ENCODE measurements at places on chromosomes 12 and 14.
A peak's percentile ranks its signal among the peaks of the same experiment; 100 is the strongest.

DNA sequence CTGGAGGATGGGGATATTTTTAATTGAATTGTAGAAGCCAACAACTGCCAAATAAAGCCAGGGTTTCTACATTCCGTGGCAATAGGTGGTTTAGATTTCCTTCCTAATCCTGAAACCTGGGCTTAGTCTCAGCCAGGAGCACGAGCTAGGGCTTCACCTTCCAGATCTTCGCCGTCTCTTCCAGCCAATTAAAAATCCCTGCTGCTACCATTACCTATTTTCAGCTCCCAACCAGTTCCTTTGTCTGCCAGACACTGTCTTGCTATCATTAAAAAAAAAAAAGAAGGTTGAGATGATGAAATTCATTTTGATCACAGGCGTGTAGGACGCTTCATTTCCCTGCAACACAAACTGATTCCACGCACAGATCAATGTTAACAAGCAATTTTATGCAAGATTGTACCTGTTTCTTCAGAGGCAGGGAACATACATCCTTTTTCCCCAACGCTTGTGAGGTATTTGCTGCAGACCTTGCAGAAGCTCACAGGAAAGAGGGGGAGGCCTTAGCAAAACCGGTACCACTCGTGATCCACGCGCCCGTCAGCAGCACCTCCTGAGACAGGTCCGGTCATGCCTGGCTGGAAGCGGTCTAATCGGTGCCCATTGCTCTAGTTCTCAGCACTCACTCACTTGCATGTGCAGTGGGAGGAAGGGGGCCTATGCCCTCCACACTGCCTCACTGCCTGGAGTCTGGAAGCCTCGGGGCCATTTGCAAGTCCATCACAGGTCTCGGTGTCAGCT is 65.1 kb downstream of the SLC6A12 start:
- DNase-seq: no peak

- DNase-seq: no peak
Measured at GRCh38 chr14:68236582-68237458, 417.2 kb downstream of the RAD51B start.

GRCh38 chr12:27026257-27026656 is 3.9 kb downstream of the MED21 start:
- no peak for DNase-seq

DNA sequence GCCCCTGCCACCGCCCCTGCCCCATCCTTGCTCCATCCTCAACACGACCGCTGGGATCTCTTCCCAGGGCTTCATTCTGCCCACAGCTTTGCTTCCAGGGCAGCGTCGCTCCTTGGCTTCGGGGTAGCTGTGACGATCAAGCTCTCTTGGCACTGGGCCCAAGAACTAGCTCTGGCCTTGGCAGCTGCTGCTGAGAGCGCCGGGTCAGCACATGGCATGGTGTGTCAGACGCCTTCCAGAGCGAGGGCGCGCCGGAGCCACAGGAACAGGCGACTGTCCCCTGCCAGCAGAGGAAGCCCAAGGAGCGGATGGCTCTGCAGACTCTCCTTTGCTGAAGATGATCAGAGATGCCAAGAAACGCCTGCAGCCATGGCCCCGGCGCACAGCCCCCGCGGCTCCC is 15.9 kb downstream of the RAB35 start:
- no peak for DNase-seq

- DNase-seq: no peak
Measured at GRCh38 chr14:69711881-69712560, 54.9 kb upstream of the SRSF5 start.

- DNase-seq: no peak
Measured at GRCh38 chr14:92560106-92560865, 46.7 kb downstream of the RIN3 start.

DNA sequence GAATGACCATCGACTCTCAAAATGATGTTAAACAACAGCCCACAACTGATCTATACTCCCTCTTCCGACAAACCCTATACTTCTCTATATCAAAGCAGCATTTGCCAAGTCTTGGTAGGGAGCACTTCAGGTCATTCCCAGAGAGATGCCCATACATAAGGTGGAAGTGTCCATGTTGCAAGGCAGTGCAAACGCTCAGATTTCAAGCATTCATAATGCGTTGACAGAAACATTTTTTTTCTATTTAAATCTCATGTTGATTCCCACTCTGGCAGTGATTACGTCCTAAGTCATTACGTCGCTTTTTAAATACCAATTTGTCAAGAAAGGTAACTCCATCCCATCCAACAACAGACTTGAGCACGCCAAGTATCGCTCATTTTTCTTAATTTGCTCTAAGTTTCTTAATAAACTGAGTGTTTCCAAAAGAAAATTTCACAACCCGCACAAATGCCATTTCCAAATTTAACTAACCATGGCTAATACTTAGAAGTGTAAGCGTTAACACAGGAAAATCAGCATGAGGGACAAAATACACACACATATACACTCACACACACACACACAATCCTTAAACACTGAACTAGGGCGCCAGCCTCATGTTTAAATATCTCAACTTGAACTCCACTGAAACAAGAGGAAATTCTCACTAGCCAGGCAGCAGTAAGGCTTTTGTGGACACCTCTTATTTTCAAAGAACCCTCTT is 1.1 kb downstream of the GXYLT1 start:
- DNase-seq: peak; percentile 33

- DNase-seq: no peak
Measured at GRCh38 chr14:35213869-35214387, 78.3 kb upstream of the PSMA6 start.

- DNase-seq: no peak
Measured at GRCh38 chr14:24297190-24297964, 2.2 kb downstream of the DHRS1 start.

DNA sequence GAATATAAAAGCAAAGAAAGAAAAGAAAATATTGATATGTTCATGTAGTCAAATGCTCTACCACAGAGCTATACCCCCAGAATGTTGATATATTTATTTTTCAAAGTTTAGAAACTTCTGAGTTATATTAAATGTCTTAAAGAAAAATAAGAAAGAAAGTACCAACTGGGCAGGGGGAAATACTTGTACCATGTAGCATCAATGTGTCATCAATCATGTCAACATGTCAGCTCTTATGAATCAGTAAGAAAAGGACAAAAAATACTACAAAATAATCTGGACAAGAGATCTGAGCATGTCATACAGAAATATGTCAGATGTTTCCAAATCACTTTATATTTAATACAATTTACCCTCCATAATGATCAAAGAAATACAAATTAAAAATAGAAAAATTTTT is 595.1 kb upstream of the ATP2B1 start:
- no peak for DNase-seq

GRCh38 chr12:69875416-69875935 is 50.4 kb downstream of the MYRFL start:
- DNase-seq: no peak

GRCh38 chr12:62351326-62351725 is 91.1 kb downstream of the USP15 start:
- no peak for DNase-seq

DNA sequence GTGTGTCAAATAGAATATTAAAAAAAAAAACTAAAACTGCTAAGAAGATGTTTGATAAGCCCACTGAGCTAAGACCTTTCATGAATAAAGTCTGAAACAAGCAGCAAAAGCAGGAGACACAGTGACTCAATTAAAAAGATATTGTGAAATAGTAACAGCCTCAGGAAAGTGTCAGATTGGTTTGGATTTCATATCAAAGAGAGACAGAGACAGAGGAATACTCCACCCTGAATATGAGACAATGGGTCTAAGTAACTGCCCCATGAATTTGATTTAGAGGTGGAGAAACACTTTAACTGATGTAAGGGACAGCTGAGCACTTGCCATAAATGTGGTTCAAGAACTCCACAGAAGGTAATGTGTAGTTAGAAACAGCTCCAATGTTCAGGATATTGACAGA is 277.9 kb upstream of the FOXG1 start:
- no peak for DNase-seq

DNA sequence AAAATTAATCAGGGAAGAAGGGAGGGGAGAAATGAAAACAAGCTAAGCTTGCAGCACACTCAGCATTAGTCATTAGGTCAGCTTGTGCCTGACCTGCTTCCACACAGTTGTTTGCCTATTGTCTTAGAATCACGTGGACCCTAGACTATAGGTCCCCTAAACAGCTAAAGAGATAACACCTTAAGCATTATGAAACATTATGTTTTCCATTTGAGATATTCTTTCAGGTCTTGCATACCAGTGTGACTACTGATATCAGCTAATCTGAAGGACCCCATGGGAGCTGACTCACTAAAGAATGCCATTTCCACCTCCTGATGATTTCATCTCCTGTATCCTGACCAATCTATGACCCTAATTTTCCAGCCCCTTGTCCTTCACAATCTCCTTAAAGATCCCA is 154.1 kb upstream of the FUT8 start:
- no peak for DNase-seq

- peak; percentile 26 for DNase-seq
Measured at GRCh38 chr14:20413744-20414082, 412 bp upstream of the TEP1 start.

DNA sequence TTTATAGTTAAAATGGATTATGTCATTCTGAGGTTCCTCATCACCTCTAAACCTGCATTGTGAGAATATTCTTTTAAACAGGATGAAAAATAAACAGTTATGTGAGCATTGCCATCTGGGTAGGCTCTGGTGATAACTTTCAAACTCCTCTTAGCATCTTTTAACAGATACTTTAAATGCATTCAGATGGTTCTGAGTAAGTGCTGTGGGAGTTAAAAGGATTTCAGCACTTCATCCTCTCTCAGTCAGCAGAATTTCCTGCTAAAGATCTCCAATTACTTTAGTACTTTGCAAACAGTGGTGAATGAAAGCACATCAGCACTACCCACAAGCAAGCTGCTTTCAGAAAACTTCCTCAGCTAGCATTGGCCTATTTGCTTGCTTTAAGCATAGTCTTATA is 59.3 kb upstream of the TMTC1 start:
- DNase-seq: no peak

- no peak for DNase-seq
Measured at GRCh38 chr14:103862393-103862782, 15.0 kb upstream of the PPP1R13B start.

DNA sequence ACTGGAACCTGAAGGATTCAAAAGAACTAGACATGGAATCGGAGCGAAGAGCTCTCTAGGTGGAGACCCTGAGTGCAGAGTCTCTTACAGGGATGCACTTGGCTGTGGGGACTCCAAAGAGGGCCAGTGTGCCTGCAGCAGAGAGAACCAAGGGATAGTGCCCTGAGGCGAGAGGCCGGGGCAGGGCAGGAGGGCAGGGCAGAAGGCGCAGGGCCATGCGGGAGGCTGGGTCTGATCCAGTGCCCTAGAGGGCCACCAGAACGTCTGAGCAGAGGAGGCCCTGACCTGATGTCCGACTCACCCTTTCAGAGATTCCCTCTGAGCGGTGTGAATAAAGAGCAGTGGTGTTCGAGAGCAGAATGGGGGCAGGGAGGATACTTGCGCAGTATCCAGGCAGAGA is 205.4 kb upstream of the FKBP4 start:
- DNase-seq: no peak

DNA sequence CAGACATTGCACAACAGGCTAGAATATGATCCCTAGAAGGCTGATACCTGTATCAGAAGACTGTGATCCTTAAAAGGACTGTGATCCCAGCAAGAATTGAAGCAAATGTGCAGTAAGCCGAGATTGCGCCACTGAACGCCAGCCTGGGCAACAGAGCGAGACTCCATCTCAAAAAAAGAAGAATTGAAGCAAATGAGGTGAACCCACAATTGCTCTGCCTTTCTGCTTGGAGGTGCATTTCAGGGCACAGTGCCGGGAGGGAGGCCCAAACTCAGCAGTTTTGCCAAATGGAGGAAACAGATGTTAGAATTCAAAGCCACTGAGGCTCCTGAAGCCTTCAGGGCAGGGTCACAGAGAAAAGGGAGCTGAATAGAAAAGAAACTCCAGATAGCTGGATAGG is 61.1 kb upstream of the COCH start:
- no peak for DNase-seq

DNA sequence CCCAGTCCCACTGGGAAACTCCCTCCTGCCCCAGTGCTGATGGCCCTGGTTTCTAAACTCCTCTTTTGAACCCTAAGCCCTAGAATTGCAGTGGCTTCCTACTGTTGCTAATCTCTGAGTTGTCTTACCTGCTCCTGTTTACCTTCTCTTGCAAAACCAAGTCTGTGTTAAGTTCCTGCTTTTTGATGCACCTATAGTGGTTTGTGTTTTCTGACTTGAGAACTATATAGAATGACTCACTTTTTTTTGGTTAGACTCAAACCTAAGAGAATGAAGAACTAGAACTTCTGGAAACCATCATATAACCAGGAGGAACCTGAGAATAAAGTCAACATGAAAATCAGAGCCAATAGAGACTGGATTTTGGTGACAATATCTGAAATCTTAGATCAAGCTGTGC is 5.5 kb upstream of the GAS2L3 start:
- no peak for DNase-seq

DNA sequence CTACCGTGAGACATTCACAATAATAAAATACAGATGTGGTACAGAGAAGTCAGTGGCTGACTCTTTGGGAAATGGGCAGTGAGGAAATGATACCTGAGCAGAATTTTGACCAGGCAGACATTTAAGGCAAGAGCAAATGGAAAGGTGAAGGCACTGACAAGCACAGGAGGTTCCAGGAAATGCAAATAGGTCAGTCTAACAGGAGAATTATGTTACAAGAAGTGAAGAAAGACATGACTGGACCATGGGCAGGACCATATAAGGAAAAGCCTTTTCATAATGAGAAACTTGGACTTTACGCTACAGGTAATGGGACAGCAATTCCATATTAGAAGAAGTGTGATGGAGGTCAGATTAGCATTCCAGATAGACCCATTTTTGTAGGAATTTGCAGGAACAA is 338.9 kb downstream of the PDZRN4 start:
- DNase-seq: no peak

- DNase-seq: no peak
Measured at GRCh38 chr12:130357729-130358330, 20.1 kb downstream of the PIWIL1 start.
